ENCODE measurements at places on chromosomes 1 and 21.

GRCh38 chr1:61220536-61220935, 138.2 kb downstream of the NFIA start:
- no peak for DNase-seq

DNA sequence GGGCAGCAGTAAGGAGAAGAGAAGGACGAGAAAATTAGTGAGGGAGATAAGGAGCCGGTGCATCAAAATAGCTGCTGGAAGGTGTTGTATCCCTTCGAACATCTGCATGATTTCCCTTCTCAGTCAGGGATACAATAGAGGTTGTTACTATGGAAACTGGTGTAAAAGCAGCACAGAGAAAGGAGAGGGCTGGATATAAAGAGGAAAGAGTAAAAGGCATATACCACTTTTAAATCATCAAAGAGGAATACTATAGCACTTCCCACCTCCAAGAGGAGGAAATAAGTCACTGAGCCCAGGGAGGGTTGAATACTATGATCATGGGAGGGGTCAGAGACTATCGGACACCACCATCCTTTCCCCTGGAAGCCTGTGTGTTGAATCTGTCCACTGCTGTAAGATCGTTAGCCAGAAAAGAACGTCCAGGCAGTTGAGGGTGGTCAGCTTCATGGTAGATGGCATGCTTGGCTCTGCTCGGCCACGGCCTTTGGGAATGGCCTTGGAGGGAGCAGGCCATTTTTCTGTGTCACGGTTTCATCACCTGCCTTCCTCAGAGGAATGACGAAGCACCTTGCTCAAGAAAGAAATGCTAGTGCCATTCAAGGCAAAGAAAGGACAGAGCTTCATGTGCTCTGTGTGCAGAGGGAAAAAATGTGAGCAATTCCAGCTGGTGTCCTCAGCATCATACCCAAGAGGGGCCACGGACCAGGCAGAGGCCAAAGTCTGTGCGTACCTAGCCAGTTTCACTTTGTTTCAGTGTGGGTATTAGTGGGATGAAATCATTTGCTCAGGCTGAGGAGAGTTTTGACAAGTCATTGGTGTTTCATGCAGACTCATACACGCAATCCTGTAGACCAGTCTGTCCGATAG, 64.2 kb downstream of the IRF2BP2 start:
- DNase-seq, result no peak

GRCh38 chr1:56580771-56581170, 1.4 kb upstream of the PLPP3 start:
- no peak for DNase-seq

- DNase-seq, result no peak
Measured at GRCh38 chr1:3455670-3456448, 1.4 kb downstream of the ARHGEF16 start.

- DNase-seq, result no peak
Measured at GRCh38 chr1:108345776-108346531, 102.1 kb upstream of the NBPF4 start.

DNA sequence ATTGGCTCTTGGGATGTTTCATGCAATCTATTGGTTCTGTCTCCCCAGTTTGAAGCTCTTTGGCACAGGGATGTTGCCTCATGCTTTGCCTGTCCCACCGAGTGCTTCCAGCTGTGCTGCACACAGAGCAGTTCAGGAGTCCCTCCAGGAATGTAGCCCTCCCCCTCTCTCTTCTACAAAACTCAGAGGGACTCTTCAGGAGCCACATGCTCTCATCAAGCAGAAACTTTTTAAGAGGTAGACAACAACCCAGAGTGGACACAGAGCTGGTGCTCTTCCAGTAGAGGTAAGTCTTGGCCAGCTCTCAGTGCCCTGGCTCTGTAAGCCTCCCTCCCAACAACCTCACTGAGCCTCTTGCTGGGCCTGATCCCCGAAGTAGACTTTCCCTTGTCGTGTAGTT, 11.6 kb upstream of the ZNF697 start:
- DNase-seq, result no peak

DNA sequence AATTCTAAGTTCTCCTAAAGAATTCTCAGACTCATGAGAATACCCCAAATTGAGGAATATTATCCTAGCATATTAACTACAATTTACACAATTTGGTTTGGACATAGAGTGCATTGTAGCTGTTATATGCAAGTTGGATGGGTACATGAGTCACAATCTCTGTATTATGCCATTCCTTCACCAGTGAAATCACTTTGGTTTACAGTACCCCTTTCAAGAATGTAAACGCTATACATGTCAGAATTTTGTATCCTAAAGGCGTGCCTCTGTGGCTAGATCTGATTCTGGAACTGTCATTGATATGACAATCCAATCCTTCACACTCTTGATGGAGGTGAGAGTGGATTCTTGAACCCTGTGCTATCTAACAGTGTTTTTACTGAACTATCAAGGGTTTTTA, 6.7 kb upstream of the IL10RB start:
- DNase-seq, result no peak

GRCh38 chr21:44853601-44854390, 19.7 kb downstream of the PTTG1IP start:
- DNase-seq, result no peak

DNA sequence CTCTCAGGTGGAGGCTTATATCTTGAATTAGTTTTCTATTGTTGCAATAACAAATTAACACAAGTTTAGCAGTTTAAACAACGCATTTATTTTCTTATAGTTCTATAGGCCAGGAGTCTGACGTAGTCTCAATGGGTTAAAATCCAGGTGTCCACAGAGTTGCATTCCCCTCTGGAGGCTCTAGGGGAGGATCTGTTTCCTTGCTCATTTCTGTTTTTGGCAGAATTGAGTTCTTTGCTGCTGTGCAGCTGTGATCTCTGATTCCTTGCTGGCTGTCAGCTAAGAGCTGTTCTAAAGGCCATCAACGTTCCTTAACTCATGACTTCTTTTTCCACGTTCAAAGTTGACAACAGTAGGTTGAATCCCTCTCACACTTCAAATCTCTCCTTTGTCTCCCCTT, 31.8 kb downstream of the S100A10 start:
- DNase-seq, result no peak

DNA sequence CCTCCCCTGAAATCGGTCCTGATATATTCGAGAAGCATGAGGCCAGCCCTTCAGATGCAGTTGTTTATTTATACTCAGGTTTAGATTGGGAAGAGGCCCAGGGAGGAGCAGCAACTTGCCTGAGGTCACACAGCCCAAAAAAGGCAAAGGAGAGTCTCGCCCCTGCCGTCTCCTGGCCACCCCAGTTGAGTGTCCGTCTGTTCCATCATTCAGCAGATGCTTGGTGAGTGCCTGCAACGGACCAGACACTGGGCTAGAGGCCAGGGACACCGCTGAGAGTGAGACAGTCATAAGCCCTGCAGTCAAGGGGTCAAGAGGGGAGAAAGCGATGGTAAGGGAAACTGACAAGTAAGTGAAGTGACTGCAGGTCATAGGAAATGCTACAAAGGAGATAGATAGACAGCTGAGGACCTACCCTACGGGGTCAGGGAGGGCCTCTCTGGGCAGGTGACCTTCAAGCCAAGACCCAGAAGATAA, 15.4 kb upstream of the SELENON start:
- DNase-seq, result no peak

- DNase-seq, result no peak
Measured at GRCh38 chr1:60129911-60130310, 56.3 kb upstream of the C1orf87 start.

DNA sequence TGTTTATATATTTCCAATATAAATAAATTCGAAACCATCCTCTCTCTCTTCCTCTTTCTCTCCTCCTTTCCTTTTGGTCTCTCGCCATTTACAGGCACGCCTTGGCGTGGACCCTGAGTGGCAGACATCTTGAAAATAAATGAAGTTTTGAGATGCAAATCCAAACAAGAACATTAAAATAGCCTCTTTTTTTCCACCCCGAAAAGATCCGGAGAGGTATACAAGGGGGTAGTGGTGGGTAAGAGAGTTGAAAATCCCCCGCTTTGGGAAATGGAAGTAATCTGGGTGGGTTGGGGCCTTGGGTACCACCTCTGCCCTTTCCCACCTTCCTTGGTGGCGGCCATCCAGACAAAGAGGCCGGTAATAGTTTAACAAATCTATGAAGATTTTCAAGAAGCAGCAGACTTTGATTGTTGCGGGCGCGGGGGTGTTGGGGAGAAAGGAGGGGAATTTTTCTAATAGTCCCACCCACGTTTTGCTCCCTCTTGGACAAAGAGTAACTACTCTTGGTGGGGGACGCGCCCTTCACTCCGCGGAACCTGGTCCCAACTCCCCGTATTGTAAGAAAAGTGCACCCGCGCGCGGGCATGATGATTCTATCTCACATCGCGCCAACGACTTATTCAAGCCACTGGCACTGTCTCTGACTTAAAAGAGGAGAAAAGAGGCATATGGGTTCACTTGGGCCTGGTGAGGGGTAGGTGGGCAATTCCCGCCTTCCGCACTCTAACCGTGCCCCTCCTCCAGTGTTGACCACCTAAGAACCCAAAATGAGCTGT, 4.0 kb upstream of the FOXD3 start:
- DNase-seq, result no peak

- DNase-seq, result no peak
Measured at GRCh38 chr1:91520942-91521507, 20.4 kb downstream of the CDC7 start.

DNA sequence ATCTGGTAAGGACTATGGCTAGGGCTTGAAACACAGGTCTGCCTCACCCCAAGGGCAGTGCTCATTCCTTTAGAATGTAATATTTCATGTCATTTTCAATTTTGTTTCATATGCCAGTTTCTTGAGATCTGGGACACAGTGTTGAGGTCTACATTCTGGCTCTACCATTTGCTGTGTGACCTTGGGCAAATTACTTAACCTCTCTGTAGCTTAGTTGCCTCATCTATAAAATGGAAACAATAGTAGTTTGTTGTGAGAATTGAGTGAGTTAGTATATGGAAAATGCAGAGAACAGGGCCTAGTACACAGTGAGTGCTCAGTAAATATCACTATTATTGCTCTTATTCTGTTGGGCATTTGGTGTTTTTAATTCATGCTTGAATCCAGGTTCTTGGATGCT, 84.4 kb downstream of the WDR3 start:
- DNase-seq, result no peak

- no peak for DNase-seq
Measured at GRCh38 chr21:45164124-45164511, 89.7 kb downstream of the ADARB1 start.

DNA sequence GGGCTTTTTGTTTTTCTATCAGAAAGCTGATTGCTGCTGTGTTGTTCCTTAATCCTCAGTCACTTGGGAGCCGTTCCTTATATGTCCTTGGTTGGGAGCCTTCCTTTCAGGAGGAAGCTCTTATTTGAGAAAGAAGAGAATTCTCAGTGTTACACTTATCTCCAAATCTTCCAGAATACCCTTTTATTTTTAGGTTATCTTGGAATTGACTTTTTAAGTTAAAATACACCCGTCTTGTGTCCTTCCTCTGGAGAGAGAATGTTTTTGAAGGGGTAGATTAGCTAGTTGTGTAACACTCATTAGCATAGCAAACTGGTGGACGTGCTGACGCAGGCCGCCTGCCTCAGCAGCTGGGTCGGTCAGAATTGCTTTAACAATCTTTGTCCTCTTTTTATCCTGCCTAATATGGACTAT, 42.1 kb downstream of the LRRC8B start:
- no peak for DNase-seq

DNA sequence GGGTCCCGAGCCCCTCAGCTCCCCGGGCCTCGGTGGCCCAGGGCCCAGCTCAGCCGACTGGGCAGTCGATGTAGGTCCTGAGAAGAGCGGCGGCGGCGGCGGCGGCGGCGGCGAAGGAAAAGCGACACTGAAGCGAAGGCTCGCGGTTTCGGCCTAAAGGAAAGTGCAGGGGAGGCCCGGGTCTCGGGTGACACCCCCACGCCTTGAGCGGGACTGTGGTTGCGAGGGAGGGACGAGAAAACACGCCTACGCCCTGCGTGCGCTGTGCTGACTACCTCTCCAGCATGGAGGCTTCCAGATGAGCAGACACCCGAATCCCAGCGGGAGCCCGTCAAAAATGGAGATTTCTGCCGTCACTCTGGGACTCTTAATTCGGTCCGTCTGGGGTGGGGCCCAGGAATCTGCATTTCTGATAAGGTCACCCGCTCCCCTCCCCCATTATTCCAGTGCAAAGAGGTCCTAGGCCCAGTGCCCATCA, 31.2 kb downstream of the DNTTIP2 start:
- peak; percentile 54 for DNase-seq

DNA sequence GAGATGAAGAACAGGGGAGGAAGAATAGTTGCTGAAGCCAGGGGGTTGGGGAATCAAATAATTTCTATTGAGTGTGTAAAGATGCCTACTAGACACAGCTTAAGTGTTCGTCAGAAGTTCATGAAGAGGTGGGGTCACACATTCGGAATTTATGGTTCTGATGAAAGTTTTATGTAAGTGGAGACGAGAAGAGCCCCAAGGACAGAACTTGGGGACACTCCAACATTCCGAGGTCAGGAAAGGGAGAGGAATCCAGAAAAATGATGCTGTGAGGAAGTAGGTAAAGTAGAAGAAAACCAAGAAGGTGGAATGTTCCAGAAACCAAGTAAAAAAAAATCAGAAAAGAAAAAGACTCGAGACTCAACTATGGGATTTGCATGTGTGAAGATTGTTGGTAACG, 272.5 kb downstream of the SIPA1L2 start:
- DNase-seq, result no peak

- no peak for DNase-seq
Measured at GRCh38 chr1:230857822-230858221, 10.5 kb downstream of the C1orf198 start.

DNA sequence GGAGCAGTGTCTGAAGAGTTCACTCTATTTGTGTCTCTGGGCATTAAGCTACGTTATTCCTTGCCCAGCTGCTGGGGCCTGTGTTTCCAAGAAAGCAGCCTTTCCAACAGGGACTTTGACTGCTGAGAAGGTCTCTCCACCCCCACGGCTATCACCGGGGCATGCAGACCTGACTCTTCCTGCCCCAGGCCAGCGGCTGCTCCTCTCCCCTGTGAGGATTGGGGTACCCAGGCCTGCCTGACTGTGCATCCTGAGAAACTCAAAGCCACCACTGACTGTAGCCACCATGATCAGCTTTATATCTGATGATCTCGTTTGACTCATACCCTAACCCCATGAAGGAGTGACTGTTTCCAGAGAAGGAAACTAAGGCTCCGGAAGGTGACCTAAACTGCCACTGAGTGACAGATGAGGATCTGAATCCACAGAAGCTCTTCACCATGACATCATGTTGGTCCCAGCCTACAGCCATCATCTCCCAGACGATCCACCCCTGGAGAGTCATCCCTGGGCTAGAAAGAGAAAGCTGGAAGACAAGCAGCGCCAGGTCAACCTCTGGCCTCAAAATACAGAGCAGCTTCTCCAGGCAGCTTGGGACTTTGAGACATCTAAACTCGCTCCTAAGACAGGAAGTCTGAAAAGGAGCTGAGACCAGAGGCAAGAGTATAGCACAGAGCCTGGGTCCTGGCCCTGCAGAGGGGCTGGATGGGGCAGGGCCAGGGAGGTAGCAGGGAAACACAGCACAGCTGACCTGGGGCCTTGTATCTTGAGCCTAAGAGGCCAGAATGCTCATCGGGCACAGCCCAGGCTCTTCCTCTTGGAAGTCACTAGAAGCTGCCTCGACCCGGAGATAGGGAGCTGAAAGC, 244.0 kb upstream of the VAMP3 start:
- no peak for DNase-seq

- no peak for DNase-seq
Measured at GRCh38 chr1:226882631-226883409, 12.4 kb downstream of the PSEN2 start.

Measured in stimulated activated CD4-positive, alpha-beta T cell treated with anti-CD3 and anti-CD28 coated beads, Interleukin-15, amount 100 ng/mL, for 1 hour (primary cell).